ENCODE measurements at places on chromosomes 3 and 15.

DNA sequence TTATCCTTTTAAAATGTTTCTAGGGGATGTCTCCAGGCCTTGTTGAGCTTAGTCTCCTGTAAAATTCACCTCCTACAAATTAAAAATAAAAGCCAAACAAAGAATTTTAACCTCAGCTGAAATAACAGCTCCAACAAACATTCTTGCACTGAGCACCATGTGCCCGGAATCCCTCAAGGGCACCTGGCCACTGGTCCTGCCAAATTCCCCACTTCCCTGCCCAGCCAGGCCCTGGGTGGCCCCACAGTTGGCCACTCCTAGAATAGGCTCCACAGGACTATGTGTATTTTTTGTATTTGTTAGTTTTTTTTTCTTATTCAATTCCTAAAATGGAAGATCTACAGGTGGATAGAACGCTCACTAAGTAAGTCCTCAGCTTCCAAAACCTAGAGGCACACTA, 33.1 kb upstream of the PLA2G4E start:
- DNase-seq = no peak

DNA sequence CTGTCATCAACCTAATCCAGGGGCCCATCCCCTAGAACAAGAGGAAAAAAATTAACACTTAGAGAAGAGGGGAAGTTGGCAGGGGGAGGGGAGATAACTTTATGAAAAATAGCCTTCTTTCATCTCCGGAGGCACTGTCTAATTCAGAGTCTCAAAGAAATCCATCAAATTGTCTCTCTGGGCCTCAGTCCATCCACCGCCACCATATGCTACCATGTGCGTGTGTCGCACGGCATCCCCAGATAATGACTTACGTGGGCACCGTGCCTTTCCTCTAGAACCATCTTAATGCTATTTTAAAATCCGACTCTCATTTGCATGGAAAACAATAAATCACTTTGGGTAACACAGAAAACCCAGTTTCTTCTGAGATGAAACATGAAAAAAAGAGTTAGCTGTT, 619.7 kb downstream of the FHIT start:
- no peak for DNase-seq

DNA sequence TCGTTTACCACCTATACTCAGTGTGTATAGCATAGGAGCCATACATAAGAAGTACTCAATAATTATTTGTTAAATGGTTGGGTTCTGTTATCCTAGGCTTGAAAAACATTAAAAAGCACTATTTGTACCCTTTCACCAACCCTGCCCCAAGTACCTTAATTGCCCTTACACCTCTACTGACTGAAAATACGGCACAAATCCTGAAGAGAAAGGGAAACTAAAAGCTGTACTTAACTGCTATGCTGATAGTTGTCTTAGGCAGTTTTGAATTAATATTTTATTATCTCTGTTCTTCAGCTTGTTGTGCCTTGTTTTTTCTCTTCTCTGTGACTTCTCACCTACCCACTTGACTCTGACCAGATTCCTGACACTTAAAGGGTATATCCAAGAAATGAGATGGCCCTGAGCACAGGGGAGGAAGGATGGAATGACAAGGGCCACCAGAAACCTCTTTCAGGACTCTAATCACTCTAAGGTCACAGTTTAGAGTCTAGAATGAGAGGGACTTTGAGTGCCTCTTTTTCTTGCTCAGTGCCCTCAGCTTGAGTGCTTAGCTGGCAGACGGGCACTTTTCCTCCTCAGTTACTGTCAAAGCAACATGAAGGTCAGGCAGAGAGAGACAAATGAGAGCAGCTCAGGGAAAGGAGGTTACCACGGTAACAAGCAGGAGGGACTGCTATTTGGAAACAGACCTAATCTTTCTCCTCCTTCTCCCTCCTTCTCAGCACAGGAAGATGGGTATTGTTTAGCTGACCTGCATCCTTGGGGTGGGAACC, 136.5 kb downstream of the ZNF609 start:
- DNase-seq = peak; percentile 66

- no peak for DNase-seq
These were observed 1.5 kb downstream of the CCK start for GRCh38 chr3:42264399-42265058.

GRCh38 chr15:90097475-90097874, 4.8 kb downstream of the IDH2 start:
- DNase-seq = no peak

DNA sequence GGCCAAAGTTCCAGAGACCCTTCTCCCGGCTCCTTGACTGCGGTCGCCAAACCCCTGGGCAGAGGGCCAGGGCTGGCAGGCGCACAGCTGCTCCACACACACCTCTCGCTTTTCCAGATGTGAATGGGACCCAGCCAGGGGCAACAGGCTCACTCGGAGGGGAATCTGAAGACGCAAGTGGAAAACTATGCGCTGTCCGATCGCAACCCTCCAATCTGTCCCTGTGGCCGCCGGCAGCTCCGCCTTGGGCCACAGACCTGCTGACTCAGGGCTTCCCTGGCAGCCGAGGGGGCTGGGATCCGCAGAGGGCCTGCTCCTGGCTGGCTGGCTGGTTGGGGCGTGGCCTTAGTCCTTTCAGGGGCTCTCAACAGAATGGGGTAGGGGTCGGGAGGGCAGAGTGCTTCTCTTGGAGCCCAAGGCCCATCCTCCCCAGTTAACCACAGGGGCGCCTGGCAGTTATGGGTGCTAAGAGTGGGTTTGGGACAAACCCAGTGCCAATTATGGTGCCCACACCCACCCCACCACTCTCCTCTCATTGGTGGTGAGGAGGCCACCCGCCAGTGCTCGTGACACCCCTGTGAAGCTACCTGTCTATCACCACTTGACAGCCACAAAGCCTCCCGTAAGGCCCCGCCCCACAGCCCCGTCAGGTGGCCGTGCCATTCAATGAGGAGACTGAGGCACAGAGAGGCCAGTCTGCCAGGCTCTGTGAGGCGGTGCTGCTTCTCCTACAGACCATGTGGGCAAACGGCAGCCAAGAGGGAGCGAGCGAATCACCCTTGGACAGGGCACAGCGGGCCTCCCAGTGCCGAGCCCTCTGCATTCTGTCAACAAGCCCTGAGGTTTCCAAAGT, 53.8 kb downstream of the IQSEC1 start:
- peak; percentile 17 for DNase-seq

DNA sequence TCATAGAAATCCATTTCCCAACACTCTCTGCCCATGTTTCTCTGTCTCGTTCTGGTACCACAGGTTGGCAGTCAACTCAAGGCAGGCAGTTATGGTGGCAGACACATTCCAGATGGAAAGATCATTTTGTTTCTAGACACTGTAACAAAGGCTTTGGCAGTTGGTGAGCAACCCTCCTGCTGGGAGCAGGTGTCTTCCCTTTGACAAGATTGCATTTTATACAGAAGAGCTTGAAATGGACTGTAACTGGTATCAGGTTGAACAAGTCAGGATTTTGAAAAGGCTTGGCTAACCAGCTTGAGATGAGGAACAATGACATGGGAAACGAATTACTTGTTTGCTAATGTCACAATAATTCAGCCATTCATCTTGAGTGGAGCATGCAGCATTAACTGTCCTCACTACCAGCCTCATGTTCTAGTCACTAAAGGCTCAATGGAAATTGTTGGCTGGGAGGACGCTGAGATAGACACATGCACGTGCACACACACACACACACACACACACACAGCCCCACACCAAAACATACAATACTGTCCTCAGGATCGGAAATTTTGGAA, 170.0 kb downstream of the SEMA6D start:
- no peak for DNase-seq

DNA sequence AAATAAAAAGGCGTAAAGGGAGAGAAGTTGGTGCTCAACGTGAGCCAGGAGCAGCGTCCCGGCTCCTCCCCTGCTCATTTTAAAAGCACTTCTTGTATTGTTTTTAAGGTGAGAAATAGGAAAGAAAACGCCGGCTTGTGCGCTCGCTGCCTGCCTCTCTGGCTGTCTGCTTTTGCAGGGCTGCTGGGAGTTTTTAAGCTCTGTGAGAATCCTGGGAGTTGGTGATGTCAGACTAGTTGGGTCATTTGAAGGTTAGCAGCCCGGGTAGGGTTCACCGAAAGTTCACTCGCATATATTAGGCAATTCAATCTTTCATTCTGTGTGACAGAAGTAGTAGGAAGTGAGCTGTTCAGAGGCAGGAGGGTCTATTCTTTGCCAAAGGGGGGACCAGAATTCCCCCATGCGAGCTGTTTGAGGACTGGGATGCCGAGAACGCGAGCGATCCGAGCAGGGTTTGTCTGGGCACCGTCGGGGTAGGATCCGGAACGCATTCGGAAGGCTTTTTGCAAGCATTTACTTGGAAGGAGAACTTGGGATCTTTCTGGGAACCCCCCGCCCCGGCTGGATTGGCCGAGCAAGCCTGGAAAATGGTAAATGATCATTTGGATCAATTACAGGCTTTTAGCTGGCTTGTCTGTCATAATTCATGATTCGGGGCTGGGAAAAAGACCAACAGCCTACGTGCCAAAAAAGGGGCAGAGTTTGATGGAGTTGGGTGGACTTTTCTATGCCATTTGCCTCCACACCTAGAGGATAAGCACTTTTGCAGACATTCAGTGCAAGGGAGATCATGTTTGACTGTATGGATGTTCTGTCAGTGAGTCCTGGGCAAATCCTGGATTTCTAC, at the start of gene RARB:
Gene RARB, plus strand, starts transcription at position 322 of the 847 bp plus-strand sequence. Its CDS starts 469 bp downstream, at position 791.
- DNase-seq = peak; percentile 30

- no peak for DNase-seq
These were observed 508 bp upstream of the ECT2 start for GRCh38 chr3:172750069-172750367.

DNA sequence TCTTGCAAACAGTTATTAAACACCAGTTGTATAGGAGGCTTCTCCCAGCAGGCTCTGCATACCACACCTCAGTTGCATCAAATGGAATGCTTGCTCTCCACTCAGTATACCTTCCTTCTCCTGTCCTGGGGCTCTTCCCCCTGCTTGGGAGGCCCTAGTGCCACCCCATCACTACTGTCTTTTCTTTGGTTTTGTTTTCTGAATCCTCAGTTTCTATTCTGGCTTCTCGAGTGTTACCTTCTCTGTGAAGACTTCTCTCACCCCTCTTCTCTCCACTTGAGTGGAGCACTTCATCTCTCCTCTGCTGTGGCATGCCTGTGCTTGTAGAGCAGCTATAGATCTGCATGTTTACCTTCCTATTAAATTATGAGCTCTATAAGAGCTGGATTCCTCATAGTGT, 75.7 kb upstream of the TPRG1 start:
- DNase-seq = no peak

GRCh38 chr15:99930696-99931095, 197.5 kb upstream of the LYSMD4 start:
- no peak for DNase-seq

DNA sequence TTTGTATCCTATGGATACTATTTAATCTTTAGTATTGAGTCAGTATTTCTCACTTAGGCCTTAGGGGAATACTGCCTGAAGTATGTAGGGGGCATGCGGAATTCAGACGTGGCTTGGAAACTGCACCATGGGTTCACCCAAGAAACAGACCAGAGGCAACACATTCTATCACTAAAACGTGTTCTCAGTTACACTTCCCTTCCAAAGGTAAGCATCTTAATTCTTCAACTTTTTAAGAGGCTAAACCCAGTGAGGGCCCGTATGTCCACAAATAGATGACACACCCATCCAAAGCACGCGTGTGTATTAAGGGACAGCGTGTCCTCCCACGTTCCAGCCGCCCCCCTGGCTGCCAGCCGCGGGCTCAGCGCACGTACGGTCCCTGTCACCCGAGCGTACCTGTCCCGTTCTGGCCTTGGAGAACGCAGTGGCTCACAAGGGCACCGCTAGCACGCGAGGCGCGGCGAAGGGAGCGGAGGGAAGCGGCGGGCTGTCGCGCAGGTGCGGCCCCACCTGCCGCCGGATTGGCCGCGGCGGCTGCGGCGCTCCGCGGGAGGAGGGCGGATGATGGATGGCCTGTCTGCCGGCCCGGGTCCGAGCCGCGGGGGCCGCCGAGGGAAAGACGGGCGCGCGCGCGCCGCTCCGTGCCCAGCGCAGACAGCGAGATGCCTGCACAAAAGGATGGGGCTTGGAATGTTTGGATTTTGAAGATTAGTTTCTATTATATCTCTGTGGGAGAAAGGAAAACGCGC, 1003.9 kb upstream of the NR2F2 start:
- DNase-seq = no peak

- DNase-seq = no peak
These were observed 27.4 kb upstream of the TJP1 start for GRCh38 chr15:29849716-29850115.

GRCh38 chr3:95272781-95273180, 1209.9 kb downstream of the NSUN3 start:
- no peak for DNase-seq

DNA sequence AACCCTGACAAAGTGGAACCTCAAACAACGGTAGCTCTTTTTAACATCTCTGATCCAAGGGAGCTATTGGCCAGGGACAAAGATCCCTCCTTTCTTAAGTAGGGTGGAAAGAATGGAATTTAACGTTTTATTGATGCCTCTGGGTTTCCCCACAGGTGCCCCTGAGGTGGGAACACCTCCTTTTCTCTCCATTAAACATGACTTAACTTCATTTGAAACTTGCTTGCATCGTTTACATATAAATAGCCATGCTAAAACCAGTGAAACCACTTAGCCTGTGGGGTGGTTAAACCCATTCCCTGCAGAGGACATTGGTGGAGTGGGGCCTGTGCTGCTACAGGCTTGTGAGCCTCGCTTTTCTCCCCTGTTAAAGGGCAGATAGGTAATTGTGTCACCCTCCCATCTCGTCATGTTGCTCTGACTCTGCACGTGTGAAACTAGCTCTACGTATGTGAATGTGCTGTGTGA, 9.7 kb downstream of the CGNL1 start:
- DNase-seq = no peak

DNA sequence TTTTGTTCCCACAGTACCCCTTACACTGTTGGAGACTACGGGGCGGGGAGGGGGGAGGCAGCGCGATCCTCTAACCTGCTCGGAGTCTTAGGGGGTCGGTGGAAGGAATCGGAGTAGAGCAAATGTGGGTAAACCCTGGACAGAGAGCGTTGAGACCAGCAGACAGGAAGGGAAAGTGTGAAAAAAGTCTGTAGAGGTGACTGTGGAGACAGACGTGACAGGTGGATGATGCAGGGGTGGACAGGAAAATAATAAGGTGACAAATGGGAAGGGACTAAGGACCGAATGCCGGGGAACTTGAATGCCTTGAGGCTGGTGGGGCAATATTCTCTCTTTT, 424 bp downstream of the EAF2 start:
- no peak for DNase-seq

DNA sequence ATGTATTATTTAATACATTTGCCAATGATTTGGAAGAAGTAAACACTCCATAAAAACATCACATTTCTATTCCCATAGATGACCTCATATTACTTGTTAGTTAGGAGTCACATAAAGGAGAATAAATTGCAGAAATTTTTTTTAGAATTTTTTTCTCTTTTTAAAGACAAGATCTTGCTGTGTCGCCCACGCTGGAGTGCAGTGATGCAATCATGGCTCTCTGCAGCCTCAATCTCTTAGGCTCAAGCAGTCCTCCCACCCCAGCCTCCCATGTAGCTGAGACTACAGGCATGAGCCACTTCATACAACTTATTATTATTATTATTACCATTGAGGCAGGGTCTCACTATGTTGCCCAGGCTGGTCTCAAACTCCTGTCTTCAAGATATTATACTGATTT, 12.3 kb upstream of the USP8 start:
- DNase-seq = no peak
